ENCODE measurements at places on chromosomes 6 and 20.

DNA sequence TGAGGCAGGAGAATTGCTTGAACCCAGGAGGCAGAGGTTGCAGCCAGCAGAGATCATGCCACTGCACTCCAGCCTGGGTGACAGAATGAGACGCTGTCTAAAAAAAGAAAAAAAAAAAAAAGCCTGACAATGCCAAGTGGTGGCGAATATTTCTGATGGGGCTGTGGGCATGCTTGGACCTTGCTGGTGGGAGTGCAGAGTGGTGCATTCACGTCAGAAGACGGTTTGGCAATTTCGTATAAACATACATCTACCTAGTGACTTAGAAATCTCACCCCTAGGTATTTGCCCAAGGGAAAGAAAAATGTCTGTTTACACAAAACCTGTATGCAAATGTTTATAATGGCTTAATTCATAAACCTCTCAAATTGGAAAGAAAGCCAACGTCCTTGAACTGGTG, 33.6 kb downstream of the CTCFL start:
- DNase-seq = no peak

DNA sequence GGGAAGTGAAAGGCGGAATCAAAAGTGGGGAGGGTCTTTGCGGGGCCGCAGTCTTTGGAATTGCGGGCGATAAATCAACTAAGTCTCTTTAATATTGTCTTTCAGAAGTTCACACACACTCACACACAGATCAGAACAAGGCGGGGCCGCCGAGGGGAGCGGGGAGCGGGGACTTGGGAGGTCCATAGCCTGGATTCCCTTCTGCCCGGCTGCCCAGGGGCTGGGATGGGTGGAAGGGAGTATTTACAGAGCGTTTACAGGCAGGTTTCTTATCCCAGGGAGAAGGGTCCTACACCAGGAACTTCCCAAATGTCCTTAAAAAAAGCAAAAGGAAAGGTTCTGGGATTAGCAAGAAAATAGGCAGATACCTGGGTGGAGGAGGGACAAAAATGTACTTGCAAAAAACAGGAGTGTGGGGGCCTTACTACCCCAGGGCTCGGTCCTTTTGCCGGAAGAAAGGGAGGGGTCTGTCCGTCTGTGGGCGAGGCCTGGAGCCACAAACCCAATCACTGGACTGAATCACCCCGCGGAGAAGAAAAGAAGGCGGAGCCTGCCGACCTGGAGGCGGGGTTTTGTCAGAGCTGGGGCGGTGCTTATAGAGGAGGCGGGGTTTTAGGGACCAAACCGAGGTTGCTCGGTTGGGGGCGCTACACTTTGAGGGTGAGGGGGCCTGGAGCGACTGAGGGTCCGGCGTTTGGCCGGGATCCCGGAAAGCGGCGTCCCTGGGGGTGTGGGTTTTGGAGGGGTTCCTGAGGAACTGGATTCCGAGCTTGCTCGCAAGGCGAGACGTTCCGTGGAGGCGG, 3.2 kb downstream of the PRRT1 start:
- DNase-seq = no peak

GRCh38 chr6:129902681-129903080, 41.6 kb upstream of the TMEM244 start:
- DNase-seq = no peak

DNA sequence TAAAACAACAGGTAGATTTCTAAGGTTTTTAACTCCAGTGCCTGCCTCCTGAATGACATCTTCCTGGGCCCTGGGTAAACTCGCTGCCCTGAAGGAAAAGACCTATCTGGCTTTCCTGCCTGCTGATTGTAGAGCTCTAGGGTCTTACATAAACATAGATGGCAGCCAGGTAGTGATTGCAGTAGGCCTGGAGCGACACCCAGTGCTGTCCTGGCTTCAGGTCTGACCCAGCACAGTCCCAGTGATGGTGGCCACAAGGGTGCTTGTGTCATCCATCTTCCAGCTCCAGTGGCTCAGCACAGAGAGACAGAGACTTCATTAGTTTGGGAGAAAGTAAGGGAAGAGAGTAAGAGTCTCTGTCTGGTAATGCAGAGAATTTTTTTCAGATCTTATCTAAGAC, 542.9 kb upstream of the IMPG1 start:
- DNase-seq = no peak

GRCh38 chr6:13425943-13426931, 61.2 kb downstream of the GFOD1 start:
- DNase-seq = no peak

DNA sequence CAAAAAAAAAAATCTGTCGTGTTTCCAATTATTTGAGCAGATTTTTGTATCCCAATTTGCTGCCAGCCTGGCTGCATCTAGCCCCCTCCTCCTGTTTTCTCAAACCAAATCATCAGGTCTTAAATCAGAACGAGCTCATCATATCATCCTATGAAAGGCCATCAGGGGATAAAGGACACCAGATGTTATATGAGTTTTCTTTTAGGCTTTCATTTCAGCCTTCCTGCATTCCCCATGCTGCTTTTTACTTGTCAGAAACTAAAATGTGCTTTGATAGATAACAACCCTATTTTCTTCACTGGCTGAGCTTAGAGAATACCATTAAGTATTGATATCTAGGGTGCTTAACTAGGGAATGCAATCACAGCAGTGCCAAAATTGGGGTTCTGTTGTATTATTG, 968.4 kb upstream of the SLC35B3 start:
- no peak for DNase-seq

GRCh38 chr6:69456086-69456485, 340.7 kb downstream of the LMBRD1 start:
- no peak for DNase-seq

GRCh38 chr6:44779130-44779826, 391.8 kb downstream of the CDC5L start:
- DNase-seq = no peak

GRCh38 chr20:57902473-57902872, 192.7 kb upstream of the PMEPA1 start:
- DNase-seq = no peak

DNA sequence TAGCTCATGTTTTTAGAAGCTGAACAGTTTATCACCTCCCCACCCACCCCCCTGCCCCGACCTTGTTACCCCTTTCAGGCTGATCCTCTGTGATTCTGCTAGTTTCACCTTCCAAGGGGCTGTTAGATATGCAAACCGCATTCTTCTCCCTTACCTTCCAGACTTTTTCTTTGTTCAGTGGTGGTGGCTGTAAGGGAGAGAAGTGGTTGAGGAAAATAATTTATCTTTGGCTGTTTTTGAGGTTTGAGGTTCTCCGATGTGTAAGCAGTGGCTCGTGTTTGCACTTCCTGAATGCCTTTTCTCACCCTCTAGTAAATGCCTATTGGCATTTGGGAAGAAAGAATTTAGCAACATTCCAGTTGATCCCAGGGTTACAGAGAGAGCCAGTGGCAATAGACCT, 69.4 kb upstream of the KCNG1 start:
- no peak for DNase-seq

DNA sequence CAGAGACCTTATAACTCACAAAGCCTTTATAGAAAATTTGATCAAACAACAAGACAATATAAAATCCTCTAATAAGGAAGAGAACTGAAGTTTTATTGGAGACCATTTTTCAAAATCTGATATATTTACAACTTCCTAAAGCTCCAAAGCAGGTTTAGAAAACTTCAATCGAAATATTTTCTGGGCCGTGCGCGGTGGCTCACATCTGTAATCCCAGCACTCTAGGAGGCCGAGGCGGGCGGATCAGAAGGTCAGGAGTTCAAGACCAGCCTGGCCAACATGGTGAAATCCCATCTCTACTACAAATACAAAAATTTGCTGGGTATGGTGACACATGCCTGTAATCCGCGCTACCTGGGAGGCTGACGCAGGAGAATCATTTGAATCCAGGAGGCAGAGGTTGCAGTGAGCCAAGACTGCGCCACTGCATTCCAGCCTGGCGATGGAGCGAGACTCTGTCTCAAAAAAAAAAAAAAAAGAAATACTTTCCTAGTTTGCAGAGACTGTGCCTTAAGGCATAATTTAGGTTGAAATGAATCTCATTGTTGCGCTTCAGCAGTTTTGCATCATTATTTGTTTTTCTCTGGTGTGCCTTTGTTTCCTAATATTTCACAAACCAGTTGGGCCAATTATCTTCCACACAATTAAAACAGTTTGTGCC, 60.6 kb upstream of the ASIP start:
- DNase-seq = no peak

GRCh38 chr6:10385524-10386132, 29.2 kb downstream of the TFAP2A start:
- no peak for DNase-seq

DNA sequence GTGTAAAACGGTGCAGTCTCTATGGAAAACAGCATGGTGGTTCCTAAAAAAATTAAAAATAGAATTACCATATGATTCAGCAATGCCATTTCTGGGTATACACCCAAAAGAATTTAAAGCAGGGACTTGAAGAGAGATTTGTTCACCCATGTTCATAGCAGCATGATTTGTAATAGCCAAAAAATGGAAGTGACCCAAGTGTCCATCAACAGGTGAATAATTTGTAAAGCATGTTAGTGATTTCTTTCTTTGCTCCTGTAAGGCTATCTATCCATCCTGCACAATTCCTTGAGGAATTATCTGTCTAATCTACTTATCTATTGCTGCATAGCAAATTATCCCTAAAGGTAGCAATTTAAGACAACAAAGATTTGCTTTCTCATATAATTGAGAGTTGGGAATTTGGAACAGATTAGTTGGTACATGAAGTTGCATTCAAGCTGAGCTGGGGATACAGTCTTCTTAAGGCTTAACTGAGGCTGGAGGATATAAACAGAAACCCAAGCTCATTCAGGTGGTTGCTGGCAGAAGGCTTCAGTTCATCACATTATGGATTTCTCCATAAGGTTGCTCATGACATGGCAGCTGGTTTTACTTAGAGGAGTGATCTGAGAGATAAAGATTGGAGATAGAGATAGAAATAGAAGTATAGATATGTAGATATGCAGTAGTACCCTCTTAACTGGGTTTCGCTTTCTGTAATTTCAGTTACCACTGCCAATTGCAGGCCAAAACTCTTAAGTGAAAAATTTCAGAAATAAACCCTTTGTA, 62.0 kb downstream of the IL22RA2 start:
- no peak for DNase-seq

DNA sequence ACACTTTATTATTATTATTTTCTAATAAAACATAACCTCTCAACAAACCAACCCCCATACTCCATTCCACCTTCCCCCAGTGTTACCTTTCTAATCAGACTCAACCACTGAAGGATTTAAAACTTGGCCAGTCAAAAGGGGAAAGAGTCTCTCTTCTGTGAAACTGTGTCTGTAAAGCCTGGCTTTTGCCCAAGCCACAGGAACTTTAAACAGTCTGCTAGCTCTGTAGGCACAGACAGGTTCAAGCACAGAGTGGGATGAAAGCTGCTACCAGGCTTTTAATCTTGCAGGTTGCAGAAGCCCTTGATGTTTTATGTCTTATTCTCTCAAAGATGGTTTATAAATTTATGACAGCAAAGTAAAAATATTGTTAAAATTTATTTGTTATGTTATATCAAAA, 585.7 kb downstream of the TENT5A start:
- no peak for DNase-seq

DNA sequence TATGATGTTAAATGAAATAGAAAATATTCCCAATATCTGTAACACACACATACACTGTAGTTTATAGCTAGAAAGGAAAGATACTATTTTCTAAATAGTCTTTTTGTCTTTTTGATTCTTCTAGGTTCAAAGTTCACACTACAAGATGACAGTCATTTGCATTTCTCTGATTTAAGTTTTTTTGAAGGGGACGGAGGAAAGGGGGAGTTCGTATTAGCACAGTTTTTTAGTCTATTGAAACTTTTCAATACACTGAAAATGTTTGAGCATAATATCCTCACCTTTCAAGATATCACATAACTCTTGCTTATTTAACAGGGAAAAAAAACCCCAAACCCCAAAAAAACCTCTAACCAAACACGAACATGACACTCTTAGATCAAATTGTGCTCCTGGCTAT, 68.1 kb downstream of the BMP2 start:
- no peak for DNase-seq

DNA sequence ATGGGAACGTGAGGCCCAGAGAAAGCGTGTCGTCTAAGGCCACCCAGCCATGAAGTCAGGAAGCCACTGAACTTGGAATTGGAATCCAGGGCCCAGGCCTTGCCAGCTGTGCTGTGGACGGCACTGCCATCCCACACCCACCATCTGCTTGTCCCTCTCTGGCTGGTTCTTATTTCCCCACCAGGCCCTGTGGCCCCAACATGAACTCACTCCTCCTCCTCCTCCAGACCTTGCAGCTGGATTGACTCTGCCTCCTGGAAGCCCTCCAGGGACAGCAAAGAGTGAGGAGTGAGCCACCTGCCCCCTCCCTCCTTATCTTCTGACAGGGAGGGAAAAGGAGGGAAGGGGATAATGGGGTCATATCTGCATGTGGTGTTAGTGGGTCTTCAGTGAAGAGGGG, 16.0 kb upstream of the IP6K3 start:
- DNase-seq = no peak

DNA sequence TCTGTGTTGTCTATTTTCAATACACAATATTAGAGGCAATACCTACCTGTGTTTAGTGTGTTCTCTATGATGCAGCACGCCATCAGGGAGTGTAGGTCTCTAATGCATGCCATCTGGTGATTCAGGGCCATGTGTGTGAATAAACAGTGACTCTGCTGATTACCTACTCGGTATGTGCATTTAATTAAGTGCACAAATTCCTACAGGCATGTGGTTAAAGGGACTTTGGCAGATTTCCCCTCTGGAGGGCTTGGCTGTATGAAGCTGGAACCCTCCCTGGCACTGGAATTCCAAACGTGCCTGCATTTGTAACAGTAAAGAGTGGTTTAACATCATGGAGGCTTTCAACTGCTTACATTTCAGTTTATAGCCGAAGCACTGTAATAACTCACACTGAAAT, 401.5 kb upstream of the SASH1 start:
- peak; percentile 60 for DNase-seq

DNA sequence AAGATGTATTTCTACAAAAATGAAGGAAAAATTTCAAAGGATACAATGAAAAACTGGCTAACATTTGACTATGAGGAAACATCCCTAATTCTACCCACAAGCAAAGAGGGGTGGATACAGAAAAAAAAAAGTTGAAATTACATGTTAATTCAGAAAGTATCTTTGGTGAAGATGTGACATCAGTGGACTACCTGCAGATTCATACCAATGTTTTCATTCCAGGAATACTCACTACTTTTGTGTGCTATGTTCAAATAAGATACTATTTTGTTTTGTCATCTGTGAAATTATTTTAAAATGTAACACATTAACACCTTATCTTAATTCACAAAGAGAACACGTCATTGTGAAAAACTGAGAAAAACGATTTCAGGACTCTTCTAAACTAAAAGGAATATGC, 159.3 kb upstream of the SHLD1 start:
- DNase-seq = no peak

GRCh38 chr6:18488526-18489270, 101.5 kb downstream of the RNF144B start:
- no peak for DNase-seq

GRCh38 chr20:9626357-9626756, 112.0 kb downstream of the LAMP5 start:
- DNase-seq = no peak
